Activated B cell treated with CpG ODN at 0.5 μM for 24 hours (primary cell): ENCODE measurements at places on chromosomes 16 and 17. TPM values are rescaled to one million over a fixed set of nuclear protein-coding genes. Genes with fewer than 3 reads are reported as not detected.

- H3K36me3 ChIP-seq = peaks cover 54% of the 10 kb centered on the region
- DNase-seq = no peak
- peaks cover 81% of the 10 kb centered on the region for H3K4me1 ChIP-seq
- no peaks in the 10 kb centered on the region for H3K27me3 ChIP-seq
- H3K27ac ChIP-seq = no peak overlapping the region
Observed at GRCh38 chr16:3804426-3805016, 76.0 kb downstream of the CREBBP start.

DNA sequence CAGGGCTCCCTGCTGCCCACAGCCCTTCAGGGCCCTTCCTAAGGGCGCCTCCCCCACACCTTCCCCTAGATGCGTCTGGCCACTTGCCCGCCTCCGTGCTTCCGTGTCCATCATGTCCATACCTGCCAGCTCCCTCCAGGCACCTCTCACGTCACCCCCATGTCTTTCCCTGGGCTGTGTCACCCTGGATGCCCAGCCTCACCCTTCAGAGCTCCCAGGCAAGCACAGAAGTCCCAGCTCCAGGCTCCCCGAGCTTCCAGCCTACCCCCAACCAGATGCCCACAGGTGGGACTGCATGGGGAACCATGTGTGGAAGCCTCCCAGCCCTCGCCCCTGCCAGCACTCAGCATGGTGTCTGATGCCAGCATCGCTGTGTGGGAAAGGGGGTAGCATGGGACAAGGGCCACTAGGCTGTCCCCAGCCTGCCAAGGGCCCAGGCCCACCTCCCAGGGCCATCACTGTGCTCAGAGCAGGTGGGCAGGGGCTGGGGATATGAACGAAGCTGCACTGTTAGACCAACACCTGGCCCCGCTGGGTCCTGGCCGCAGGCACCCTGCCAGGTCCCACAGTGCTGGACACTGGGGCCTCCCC is 1.9 kb upstream of the AXIN1 start:
- H3K27me3 ChIP-seq = no peaks in the 10 kb centered on the region
- H3K27ac ChIP-seq = no peak overlapping the region
- DNase-seq = no peak
- peaks cover 7% of the 10 kb centered on the region for H3K36me3 ChIP-seq

- H3K36me3 ChIP-seq = no peaks in the 10 kb centered on the region
- no peaks in the 10 kb centered on the region for H3K4me1 ChIP-seq
- no peak overlapping the region for H3K27ac ChIP-seq
- DNase-seq = no peak
- no peaks in the 10 kb centered on the region for H3K27me3 ChIP-seq
Observed at GRCh38 chr16:52439171-52439701, 107.7 kb downstream of the TOX3 start.

DNA sequence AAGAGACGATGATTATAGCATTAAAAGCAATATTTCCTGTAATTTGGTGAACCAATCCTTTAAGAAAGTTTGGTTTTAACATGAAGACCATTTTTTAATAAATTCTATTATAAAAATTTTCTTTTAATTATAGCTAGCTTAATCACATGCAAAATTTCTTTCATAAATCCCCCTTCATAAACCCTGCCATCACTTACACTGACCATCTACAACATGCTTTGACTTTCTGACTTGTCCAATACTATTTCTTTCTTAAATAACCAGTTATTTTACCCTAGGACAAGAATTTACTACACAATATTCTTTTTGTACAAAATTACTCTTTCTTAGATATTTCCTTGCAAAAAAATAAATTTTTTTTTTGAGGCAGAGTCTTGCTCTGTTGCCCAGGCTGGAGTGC is 1334.8 kb downstream of the CDH11 start:
- H3K27ac ChIP-seq = no peak overlapping the region
- no peaks in the 10 kb centered on the region for H3K4me1 ChIP-seq
- no peak for DNase-seq
- H3K36me3 ChIP-seq = no peaks in the 10 kb centered on the region
- no peaks in the 10 kb centered on the region for H3K27me3 ChIP-seq

GRCh38 chr17:3818786-3819185 is 17.8 kb upstream of the ITGAE start:
- DNase-seq = no peak
- H3K36me3 ChIP-seq = peaks cover 74% of the 10 kb centered on the region
- no peak overlapping the region for H3K4me3 ChIP-seq
- H3K27me3 ChIP-seq = no peaks in the 10 kb centered on the region

The NLRC5 gene
- total RNA-seq = 296 and 372 TPM in 2 replicates
